Spleen (tissue), 13 donors: ENCODE measurements at places on chromosomes 5 and 9.

GRCh38 chr5:94784536-94785505 is 166.4 kb downstream of the SLF1 start:
- no peaks in the 10 kb centered on the region for H3K36me3 ChIP-seq
- no peaks in the 10 kb centered on the region for H3K4me1 ChIP-seq
- H3K4me3 ChIP-seq: no peak overlapping the region
- no peak overlapping the region for H3K27ac ChIP-seq

DNA sequence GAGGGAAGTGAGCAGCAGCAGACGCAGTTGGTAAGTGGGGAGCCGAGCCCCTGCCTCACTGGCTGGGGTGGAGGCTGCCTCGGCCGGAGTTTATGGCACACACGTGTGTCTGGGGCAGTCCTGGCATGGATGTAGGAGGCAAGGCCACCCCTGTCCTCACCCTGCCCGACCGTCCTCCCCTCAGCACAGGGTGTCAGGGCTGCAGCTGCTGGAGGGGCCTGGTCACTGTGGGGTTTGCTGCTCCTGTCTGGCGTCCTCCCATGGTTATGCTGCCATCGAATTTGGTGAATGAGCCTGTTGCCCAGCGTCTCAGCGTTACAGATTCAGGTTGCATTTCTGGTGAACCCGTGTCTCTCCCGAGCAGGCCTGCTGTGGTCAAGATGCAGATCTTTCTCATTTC is 32.4 kb downstream of the CEP72 start:
- peaks cover 14% of the 10 kb centered on the region for H3K4me1 ChIP-seq
- H3K4me3 ChIP-seq: no peak overlapping the region
- H3K27ac ChIP-seq: no peak overlapping the region
- peak; percentile 41 for DNase-seq
- no peaks in the 10 kb centered on the region for H3K27me3 ChIP-seq
- peaks cover 55% of the 10 kb centered on the region for H3K36me3 ChIP-seq

GRCh38 chr5:145585443-145586148 is 249.5 kb downstream of the PRELID2 start:
- H3K4me1 ChIP-seq: no peaks in the 10 kb centered on the region
- no peak overlapping the region for H3K27ac ChIP-seq
- no peak for DNase-seq
- no peaks in the 10 kb centered on the region for H3K27me3 ChIP-seq
- H3K4me3 ChIP-seq: no peak overlapping the region

- no peaks in the 10 kb centered on the region for H3K4me1 ChIP-seq
- no peak for DNase-seq
- no peaks in the 10 kb centered on the region for H3K36me3 ChIP-seq
- no peaks in the 10 kb centered on the region for H3K27me3 ChIP-seq
- no peak overlapping the region for H3K27ac ChIP-seq
- no peak overlapping the region for H3K4me3 ChIP-seq
These were observed 93.1 kb upstream of the TBCA start for GRCh38 chr5:77869116-77869798.

- no peak overlapping the region for H3K27ac ChIP-seq
- H3K4me3 ChIP-seq: no peak overlapping the region
- no peaks in the 10 kb centered on the region for H3K36me3 ChIP-seq
- DNase-seq: no peak
These were observed 12.6 kb downstream of the CAVIN4 start for GRCh38 chr9:100590481-100590880.

DNA sequence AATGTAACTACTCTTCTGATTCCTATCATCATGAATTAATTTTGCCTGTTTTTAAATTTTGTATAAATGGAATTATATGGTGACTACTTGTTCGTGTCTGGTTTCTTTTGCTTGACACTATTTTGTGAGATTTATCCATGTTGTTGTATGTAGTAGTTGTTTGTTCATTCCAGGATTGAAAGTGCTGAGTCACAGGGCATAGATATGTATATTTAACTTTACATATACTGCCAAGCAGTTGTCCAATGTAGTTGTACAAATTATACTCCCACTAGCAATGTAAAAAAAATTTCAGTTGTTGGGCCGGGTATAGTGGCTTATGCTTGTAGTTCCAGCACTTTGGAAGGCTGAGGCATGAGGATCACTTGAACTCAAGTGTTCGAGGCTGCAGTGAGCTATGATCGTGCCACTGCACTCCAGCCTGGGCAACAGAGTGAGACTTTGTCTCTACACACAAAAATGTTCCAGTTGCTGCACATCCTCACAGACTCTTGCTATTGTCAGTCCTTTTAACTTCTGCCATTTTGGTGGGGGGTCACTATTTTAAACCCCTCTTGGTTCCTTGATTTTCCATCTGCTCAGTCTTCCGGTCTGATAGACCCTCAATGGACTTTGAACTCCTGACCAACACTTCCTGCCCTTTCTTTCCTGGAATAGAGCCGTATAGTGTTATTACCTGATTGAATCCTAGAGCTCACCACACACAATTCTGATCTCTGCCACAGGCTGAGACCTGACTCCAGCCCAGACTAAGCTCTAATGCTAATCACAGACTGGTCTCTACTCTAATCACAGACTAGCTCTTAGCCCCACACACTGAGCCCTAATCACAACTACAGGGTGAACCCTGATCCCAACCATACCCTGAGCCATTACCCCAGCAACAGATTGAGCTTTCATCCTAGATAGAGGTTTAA is 69.3 kb upstream of the MELK start:
- no peaks in the 10 kb centered on the region for H3K27me3 ChIP-seq
- H3K4me1 ChIP-seq: peaks cover 25% of the 10 kb centered on the region
- H3K27ac ChIP-seq: no peak overlapping the region
- no peaks in the 10 kb centered on the region for H3K36me3 ChIP-seq
